Activated T-helper 2 cell treated with anti-CD3 and anti-CD28 coated beads, Interferon-gamma antibody, Interleukin-2, Interleukin-4, amounts not matched to agents 10 μg/mL and 5 μg/mL and 100 μg/mL, durations not matched to agents 14 hours and 24 hours and 36 hours (primary cell): ENCODE measurements at places on chromosomes 6 and 20.

- DNase-seq = no peak
Measured at GRCh38 chr6:113709936-113710509, 147.1 kb upstream of the MARCKS start.

- DNase-seq = no peak
Measured at GRCh38 chr6:119978274-119978889, 628.8 kb upstream of the MAN1A1 start.

DNA sequence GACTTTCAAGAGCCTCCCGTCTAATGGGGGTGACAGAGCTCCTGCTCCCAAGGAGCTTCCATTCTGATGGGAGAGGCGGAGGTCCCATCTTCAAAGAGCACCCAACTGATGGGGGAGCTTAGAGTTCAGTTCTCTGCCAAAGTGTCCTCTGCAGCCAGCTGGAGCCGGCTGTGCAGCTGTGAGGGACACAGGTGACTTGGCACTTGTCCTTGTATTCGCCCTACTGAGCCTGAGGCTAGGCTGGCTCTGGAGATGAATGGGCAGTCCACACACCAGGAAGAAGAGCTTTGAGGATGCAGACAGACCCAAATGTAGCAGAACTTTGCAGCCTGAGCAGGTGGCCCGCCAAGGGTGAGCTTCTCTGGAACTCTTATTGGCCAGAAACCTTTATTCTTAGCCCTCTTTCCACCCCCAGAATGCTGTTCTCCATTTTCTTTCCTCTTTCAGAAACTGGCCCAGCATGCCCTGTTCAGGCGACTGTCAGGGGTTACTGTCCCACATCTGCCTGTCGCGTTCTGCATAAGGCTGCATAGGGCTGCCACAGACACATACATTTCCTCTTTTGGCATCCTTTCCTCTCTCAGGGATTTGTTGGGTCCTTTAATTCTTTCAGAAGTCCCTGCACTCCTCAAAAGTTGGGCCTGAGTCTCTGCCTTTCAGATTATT lies 108.7 kb upstream of the LRFN2 start:
- DNase-seq = no peak

- no peak for DNase-seq
Measured at GRCh38 chr6:136983687-136984086, 61.1 kb downstream of the IL20RA start.

DNA sequence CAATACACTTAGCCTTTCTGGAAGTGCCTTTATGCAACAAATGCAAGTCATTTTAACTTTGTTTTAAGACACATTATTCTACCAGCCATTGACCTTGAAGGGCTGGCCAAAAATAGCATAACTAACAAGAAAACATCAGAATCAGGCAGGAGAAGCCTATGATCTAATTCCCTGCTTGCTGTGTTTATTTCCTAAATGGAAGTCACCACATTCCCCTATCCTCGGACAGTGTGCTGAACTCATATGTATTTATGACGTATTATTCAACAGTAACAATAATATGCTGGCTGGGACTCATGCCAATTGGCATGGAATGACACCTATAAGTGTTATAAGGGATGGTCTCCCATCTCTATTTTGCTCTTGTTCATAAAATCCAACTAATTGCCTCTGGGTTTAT lies 140.7 kb downstream of the MAP3K7 start:
- DNase-seq = no peak
